ENCODE measurements at places on chromosomes 2 and 18. TPM values are rescaled to one million over a fixed set of nuclear protein-coding genes. Genes with fewer than 3 reads are reported as not detected.

The PIGN gene
- total RNA-seq, result 18.2 TPM

The GKN2 gene
- not detected for total RNA-seq

The TET3 gene
- 4.3 TPM for total RNA-seq

- no peak for DNase-seq
Measured at GRCh38 chr2:29703336-29703735, 218.1 kb downstream of the ALK start.

All from left cardiac atrium (tissue), 4 donors.